Dorsolateral prefrontal cortex (tissue), 122 donors: ENCODE measurements at places on chromosomes 5 and 9. TPM values are rescaled to one million over a fixed set of nuclear protein-coding genes. Genes with fewer than 3 reads are reported as not detected.

Gene RANBP6
- 36.0 TPM for total RNA-seq

Gene PARP8
- total RNA-seq: 59.9 TPM

Gene TRIM36
- total RNA-seq: 44.9 TPM

Gene PJA2
- 276 TPM for total RNA-seq

Gene PCSK1
- total RNA-seq: 53.8 TPM

Gene SLC1A3
- total RNA-seq: 550 TPM

Gene PAEP
- not detected for total RNA-seq

Gene SPAAR
- total RNA-seq: 3.3 TPM

Gene SHISAL2B
- total RNA-seq: not detected

Gene ZNF782
- 17.2 TPM for total RNA-seq

Gene LRRC14B
- not detected for total RNA-seq

Gene OR1Q1
- not detected for total RNA-seq

Gene SLC25A2
- total RNA-seq: not detected

Gene TOMM5
- 49.1 TPM for total RNA-seq

Gene C9orf153
- 1.3 TPM for total RNA-seq

Gene LCN6
- not detected for total RNA-seq

Gene TERT
- total RNA-seq: 1.0 TPM

Gene SLC6A18
- total RNA-seq: not detected

GRCh38 chr5:132905938-132906337 lies 32.5 kb downstream of the LEAP2 start:
- DNase-seq: no peak

GRCh38 chr9:34771007-34771406 lies 61.1 kb upstream of the CCL21 start:
- no peak for DNase-seq

- DNase-seq: no peak
Measured at GRCh38 chr5:54653956-54654614, 136.5 kb downstream of the SNX18 start.

DNA sequence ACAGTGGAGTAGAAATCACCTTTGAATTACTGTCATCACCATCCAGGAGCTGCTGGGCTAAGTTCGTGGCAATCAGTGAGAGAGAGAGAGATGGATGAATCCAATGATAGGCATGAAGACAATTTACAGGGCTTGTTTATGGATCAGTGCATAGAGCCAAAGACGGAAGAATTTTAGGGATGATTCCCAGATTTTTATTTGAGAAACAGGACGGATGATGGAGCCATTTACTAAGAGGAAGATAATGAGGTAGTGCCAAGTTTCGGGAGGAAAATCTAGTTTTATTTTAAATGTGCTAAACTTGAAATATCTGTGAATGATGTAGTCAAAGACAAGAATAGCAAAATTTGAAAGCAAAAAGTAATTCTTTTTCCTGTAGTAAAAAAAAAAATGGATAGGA lies 394.2 kb upstream of the PAPPA start:
- no peak for DNase-seq

- DNase-seq: no peak
Measured at GRCh38 chr9:135081731-135082130, 5.7 kb upstream of the OLFM1 start.

GRCh38 chr5:74500110-74500917 lies 140.2 kb downstream of the ENC1 start:
- no peak for DNase-seq

- DNase-seq: no peak
Measured at GRCh38 chr5:113489299-113489698, 1.0 kb upstream of the MCC start.

GRCh38 chr5:3356016-3356415 lies 239.6 kb upstream of the IRX1 start:
- DNase-seq: no peak

DNA sequence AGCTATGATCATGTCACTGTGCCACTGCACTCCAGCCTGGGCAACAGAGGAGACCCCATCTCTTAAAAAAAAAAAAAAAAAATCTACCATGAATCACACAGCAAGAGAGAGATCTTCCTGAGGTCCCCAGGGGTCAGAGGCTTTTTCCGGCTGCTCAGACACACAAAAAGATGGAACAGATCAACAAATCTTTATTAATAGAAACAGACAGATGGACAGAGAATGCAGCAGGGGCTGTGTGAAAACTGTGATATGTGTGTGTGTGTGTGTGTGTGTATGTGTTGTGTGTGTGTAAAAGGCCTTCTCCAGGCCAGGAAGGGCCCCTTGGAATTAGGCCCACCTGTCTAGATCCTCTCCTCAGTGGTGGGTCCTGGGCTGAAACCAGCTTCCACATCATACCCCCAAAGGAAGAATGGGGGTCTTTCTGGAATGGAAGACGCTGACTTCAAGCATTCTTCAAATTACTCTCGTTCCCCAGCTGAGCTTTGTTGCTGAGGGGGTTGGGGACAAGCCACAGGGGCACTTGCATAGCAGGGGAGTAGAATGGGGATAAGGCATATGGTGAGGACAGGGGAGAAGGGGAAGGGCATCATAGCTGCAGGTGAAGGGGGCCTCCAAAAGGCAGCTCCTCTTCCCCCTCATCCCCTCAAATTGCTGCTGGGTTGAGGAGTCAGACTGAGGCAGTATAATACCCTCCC lies 2.9 kb downstream of the SIGMAR1 start:
- no peak for DNase-seq

GRCh38 chr5:141623186-141623585 lies 4.4 kb upstream of the DIAPH1 start:
- DNase-seq: no peak

- peak; percentile 68 for DNase-seq
Measured at GRCh38 chr9:135075234-135076142, 12.0 kb upstream of the OLFM1 start.

DNA sequence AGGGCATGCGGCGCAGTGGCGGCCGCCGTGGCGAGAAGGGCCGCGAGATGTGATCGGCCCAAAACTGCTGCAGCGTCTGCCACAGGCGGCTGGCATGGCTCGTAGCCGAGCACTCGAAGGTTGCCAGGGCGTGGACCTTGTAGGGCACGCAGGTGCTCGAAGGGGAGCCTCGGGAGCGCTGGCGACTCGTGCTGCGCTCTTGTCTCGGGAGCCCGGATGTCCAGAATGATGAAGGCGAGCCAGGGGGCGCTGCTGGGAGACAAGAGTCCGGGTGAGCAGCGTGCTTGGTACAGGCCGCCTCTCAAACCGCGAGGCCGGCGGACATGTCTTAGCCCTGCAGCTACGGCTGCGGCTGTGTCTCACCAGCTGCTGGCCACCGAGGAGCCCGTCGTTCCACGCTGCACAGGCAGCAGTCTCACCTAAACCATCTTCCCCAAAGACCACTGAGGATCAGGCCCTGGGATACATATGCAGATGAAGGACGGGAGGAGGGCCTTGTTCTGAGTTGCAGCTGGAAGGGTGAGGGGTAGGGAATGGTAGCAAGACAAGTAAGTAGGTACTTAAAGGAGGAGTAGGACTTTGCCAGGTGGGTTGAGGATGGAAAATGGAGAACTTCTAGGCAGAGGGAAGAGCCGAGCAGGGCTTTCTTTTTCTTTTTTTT lies 1.7 kb downstream of the CBY3 start:
- peak; percentile 36 for DNase-seq

- DNase-seq: no peak
Measured at GRCh38 chr9:130090915-130091314, 37.2 kb downstream of the GPR107 start.

- no peak for DNase-seq
Measured at GRCh38 chr9:3912817-3913216, 387.0 kb upstream of the RFX3 start.

DNA sequence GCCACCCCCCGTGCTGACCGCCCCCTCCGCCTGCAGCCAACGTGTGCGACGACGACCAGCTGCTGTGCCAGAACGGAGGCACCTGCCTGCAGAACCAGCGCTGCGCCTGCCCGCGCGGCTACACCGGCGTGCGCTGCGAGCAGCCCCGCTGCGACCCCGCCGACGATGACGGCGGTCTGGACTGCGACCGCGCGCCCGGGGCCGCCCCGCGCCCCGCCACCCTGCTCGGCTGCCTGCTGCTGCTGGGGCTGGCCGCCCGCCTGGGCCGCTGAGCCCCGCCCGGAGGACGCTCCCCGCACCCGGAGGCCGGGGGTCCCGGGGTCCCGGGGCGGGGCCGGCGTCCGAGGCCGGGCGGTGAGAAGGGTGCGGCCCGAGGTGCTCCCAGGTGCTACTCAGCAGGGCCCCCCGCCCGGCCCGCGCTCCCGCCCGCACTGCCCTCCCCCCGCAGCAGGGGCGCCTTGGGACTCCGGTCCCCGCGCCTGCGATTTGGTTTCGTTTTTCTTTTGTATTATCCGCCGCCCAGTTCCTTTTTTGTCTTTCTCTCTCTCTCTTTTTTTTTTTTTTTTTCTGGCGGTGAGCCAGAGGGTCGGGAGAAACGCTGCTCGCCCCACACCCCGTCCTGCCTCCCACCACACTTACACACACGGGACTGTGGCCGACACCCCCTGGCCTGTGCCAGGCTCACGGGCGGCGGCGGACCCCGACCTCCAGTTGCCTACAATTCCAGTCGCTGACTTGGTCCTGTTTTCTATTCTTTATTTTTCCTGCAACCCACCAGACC lies 80.2 kb downstream of the NTNG2 start:
- DNase-seq: no peak

GRCh38 chr5:149665416-149666175 lies 64.5 kb upstream of the PPARGC1B start:
- DNase-seq: no peak

DNA sequence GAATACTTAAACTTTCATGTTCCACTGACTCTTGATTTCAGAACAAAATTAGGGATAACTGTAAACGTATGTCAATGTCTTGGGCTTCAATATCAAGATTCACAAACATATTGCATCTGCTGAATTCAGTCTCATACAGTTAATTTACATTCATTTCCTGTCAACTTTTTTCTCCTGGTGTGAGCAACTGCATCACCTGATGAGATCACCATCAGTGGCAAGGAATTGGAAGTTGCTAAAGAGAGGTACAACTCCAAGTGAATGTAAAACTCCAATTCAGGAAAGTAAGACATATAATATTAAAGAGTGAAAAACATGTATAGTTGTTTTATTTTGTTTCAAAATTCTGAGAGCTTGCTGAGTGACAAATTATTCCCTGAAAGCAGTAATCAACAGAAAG lies 1336.2 kb upstream of the C9orf72 start:
- DNase-seq: no peak

DNA sequence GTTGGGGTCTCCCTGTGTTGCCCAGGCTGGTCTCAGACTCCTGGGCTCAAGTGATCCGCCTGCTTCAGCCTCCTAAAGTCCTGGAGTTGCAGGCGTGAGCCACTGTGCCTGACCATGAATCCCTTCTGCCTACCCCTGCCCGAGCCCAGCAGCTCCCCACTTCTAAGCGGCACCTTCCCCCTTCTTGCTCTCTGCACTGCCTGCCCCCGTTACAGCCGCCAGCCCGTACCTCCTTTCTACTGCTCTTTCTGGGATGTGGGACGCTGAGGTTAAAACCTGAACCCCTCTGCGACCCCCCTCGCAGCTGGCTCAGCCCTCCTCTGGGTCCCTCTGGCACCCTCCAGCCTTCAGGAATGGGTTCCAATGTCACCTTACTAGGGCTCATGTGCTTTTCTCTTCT lies 249.6 kb downstream of the PBX3 start:
- no peak for DNase-seq

DNA sequence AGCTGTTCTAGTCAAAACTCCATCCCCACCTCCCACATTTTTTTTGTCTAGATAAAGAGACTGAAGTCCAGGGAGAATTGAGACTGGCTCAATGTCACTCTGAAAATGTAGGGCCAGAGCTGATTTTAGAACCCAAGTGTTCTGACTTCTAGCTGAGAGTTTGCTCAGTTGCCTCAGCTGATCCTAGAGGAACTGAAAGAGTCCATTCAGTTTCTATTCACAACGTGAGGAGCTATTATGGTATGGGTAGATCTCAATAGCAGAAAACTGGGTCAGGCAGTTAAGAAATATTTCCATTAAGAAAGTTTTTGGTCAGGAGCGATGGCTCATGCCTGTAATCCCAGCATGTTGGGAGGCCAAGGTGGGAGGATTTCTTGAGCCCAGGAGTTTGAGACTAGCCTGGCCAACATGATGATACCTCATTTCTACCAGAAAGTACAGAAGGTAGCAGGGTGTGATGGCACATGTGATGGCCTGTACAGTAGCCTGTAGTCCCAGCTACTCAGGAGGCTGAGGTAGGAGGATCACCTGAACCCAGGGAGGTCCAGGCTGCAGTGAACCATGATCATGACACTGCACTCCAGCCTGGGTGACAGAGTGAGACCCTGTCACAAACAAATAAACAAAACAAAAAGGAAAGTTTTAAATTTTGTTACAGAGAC lies 61.7 kb downstream of the GLRA1 start:
- no peak for DNase-seq

- no peak for DNase-seq
Measured at GRCh38 chr5:167393358-167393757, 898.1 kb upstream of the WWC1 start.

GRCh38 chr5:68024426-68024825 lies 191.1 kb upstream of the PIK3R1 start:
- no peak for DNase-seq

DNA sequence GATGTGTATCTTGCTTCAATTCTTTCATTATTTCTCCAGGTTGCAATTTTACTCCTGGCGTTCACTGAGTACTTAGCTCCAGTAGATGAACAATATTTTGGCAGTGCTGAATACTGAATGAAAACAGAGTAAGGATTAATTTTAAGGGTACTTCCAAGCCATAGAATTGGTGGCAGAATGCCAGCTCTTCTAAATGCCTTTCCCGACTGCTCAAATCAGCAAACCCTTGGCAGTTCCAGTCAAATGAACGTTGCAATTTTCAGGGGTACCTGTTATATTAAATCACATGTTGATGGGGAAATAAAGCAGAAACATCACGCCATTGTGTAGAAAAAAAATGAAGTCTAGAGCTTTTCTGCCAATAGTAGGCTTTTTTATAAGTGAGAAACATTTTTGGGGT lies 282.4 kb upstream of the RPS23 start:
- no peak for DNase-seq

GRCh38 chr9:88975966-88976889 lies 15.0 kb upstream of the S1PR3 start:
- no peak for DNase-seq

GRCh38 chr9:27755846-27756245 lies 182.6 kb upstream of the C9orf72 start:
- DNase-seq: no peak

DNA sequence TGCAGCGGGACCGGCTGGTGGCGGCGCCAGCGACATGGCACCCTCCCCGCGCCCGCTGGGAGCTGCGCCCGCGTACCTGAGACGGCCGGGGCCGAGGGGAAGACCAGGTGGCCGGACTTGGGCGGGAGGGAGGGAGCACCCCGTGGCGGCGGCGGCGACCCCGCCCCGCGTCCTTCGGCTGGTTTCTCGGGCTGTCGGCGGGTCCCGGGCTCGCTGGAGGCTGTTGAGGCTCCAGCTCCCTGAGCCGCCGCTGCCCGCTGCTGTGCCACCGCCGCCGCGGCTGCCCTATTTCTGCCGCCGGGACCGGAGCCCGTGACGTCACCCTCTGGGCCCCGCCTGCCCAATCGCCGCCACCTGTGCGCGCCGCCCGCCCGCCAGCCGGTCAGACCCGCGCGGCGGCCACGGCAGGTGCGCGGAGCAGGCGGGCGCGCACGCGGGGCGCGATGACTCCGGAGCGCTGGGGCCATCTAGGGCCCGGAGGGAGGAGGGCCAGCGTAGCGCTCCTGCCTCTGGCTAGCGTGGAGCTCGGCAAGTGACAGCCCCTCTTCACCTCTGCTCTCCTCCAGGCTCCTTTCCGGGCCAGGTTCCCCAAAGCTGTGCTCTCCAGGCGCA lies at the start of gene FSTL4:
Gene FSTL4 (minus strand): TSS at position 293 of the 612 bp plus-strand sequence.
- peak; percentile 64 for DNase-seq
